ENCODE measurements at places on chromosomes 4 and X. TPM values are rescaled to one million over a fixed set of nuclear protein-coding genes. Genes with fewer than 3 reads are reported as not detected.

The TEX13B gene
- not detected for total RNA-seq

The RPS6KA6 gene
- 2.1 TPM for total RNA-seq

DNA sequence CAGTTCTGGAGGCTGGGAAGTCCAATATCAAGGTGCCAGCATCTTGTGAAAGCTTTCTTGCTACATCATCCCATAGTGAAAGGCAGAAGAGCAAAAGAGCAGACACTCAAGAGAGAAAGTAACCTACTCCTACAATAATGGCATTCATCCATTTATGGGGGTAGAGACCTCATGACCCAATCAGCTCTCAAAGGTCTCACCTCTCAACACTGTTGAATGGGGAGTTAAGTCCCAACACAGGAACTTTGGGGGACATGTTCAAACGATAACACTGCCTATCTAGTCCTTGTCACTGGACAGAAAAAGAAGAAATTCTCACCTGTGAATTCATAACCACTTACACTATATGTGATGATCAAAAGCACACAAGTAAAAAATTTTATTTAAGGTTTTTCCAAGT lies 6.6 kb upstream of the NFKB1 start:
- no peak for DNase-seq

GRCh38 chrX:17592117-17592516 lies 145.2 kb upstream of the SCML1 start:
- DNase-seq: no peak

- no peak for DNase-seq
Measured at GRCh38 chr4:153374442-153374841, 30.0 kb downstream of the MND1 start.

DNA sequence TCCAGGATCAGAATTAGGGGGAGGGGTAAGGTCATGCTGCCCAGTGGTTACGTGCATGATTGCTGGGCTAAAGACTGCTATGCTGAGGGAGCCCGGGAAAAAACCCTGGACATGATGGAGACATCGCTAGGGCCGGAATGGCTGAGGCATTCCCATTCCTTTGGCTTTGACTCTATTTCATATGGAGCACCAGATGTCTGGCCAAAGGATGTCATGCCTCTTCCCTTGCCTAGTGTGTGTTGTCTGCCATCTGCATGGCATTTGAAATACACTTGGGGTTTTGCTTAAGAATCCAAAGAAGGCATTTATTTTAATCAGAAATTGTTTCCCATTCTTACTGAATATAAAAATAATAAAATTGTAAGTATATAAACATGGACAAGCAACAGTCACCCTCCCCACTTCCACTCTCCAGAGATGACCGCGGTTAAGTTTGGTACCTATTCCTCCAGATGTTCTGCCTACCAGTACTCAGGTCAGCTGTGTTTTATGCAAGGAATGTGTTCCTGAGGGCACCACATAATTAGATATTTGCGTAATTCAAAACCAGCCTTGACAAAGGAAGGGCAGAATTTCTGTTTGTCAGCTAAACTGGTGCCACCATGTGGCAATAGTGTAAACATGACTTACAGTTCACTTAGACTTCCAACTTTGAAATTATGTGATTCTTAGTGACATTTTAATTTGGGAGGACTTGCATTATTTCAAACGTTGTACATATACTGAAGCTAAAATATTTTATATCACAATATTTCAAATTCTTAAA lies 105.9 kb downstream of the CT47B1 start:
- no peak for DNase-seq

Measured in left cardiac atrium (tissue), 4 donors.